ENCODE measurements at places on chromosomes 1 and 21. TPM values are rescaled to one million over a fixed set of nuclear protein-coding genes. Genes with fewer than 3 reads are reported as not detected.

The ADAM30 gene
- not detected for total RNA-seq

The SPRR2F gene
- total RNA-seq, result not detected

The IL19 gene
- not detected for total RNA-seq

The ANGPTL3 gene
- not detected for total RNA-seq

The FAM167B gene
- total RNA-seq, result not detected

The GJA5 gene
- total RNA-seq, result 4.1 TPM

The DLGAP3 gene
- 0.83 TPM for total RNA-seq

The PLA2G2F gene
- total RNA-seq, result not detected

GRCh38 chr1:23417570-23417969 is 7.0 kb downstream of the TCEA3 start:
- DNase-seq, result no peak

DNA sequence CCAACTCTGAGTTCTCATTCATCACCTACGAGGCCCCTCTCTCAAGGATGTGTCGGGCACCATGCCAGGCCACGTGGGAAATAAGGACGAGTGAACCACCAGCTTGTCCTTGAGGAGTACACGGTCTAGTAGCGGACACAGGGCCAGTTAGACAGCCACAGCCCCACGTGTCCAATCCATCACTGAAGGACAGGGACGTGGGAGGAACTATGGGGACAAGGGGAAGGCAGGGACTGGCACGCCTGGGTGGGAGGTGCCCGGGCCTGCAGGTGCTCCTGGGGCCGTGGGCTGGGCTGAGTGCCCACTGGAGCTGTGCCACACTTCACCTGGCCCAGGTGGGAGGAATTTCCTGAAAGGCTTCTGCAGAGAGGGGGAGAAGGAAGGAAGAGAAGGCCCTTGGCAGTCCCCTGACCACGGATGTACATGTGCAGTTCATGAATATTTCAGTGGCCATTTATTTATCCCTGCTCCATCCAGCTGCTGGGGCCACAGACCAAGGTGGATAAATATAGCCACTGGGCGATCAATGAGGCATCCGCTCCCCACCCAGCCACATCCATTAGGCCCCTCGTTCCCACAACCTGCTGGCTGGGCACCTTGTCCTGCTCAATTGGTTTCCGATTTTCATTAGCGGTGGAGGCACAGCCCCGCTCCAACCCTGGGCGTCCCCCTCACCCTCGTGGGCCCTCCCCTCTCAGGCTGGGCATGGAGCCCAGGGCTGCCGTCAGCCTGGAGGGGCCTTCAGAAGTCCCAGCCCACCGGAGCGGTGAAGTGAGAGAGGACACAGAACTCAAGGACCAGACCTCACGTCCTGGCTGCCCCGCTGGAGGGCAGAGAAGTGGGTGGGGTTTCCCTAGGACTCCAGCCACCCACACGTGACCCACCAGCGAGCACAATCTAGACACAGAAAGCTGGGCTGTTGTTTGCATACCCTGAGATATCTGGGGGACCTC is 59.5 kb downstream of the CASZ1 start:
- DNase-seq, result no peak

DNA sequence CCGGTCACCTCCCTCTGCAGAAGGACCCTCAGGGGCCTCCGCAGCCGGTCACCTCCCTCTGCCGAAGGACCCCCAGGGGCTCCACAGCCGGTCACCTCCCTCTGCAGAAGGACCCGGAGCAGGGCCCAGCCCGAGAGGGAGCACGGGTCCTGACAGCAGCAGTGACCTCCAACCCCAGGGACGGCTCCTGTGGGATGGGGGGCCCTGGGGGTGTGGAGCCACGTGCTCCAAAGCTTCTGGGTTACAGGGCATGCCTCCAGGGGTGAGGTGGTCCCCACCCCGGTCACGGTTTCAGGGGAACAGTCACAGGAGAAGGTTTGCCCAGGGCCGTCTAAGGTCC is 40.3 kb downstream of the SLC19A1 start:
- DNase-seq, result no peak

DNA sequence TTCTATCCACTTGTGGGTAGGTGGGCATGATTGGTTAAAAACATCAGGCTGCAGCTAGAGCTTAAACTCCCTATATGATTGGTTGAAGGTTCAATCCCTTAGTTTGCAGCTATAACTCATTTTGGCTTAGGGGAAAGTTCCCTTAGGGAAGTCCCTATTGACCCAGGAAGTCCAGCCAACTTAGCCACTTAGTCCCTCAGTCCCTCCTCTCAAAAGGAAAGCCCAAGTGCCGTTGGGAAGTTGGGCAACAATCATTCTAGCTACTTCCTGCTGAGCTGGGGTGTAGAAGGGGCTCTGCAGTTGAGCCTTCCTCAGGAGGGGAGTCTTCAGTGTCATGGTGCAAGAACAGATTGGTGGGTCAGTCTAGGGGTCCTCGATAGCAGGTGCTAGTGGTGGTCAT is 12.2 kb downstream of the MSTO1 start:
- DNase-seq, result no peak

GRCh38 chr1:119988306-119989062 is 81.0 kb downstream of the NOTCH2 start:
- no peak for DNase-seq

- DNase-seq, result no peak
Observed at GRCh38 chr1:93989601-93990000, 80.4 kb upstream of the GCLM start.

DNA sequence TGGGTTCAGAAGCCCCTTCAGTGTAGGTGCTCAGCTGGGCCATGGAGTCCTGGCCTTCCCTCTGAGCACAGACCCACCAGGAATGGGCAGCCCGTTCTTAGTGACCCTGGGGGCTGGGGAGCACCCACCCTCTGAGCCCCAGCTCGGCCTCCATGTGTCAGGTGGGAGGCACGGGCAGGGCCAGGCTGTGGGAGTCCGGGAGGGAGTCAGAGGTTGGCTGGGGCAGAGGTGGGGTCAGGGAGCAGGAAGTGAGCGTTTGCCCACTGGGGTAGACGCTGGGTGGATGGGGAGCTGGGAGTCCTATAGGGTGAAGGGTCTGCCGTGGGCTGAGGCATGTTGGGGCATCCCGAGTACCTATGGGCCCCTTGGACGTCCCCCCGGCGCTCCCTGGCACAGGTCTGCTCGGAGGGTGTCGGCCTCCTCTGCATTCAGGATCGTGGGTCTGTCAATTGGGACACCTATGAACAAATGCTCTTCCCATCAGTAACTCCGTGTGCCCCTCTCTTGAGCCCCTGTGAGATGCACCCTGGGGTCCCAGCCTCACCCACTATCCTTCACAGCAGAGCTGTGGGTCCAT is 30.5 kb downstream of the COL18A1 start:
- DNase-seq, result no peak

DNA sequence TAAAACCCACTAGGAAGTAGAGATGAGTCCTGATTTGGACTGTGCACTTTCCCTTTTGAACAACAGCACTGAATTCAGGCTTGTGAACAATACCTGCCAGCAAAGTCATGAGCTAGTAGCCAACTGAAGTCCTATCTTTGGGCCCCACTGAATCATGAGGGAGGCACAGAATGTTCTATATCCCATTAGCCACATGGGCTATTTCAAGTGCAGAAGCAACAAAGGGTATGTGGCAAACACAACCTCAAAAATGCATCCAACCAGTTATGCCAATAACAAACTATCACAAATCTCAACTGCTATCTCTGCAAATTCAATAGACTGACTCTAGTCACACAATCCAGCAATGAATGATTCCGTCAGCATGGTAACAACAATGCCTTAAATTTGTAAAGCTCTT is 276.0 kb downstream of the MRPL39 start:
- DNase-seq, result no peak

DNA sequence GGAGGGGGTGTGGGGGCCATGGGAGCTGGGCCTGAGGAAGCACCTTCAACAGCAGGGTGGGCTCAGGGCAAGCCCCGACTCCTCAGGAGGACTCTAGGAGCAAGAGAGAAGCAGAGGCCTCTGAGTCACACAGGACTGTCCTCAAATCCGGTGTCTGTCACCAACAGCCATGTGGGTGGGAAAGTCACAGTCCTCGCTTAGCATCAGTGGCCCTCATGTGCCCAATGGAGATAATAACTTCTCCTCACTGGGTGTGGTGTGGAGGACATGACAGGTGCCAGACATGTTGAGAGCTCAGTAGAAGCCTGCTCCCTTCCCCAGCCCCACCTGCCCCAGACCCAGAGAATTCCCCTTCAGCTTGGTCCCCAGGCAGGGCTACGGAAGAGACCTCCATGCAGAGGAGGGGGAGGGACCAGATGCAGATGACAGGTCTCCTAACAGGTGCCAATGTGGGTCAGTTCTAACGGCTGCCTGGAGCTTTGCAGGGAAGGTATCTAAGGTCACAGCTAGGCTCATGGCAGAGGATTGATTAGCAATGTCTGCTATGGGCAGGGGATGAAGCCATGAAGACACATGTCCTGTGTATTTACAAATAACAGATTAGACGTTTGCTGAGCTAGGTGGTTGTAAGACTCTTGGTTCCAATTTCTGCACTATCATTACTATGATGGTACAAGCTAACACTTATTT is 30.2 kb downstream of the TTC39A start:
- DNase-seq, result no peak

DNA sequence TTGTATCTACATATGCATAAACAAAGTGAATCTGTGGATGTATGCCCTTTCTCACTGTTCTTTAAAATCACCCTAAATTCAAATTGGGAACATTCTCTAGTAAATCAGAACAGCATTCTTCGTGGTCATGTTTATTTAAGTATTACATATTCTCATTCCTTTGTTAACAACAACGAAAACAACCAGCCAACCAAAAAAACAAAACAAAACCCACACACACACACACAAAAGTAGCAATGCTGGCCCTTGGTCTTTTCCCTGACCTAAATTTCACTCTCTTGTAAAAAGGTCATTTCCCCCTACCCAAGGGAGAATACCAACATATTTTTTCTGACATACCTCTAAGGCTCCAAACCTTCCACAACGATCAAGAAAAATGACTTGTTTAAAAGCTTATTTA is 102.6 kb downstream of the NRIP1 start:
- no peak for DNase-seq

- no peak for DNase-seq
Observed at GRCh38 chr1:171141688-171142415, 43.2 kb upstream of the FMO2 start.

GRCh38 chr1:168333562-168334276 is 53.0 kb downstream of the TBX19 start:
- no peak for DNase-seq

GRCh38 chr1:67759692-67760029 is 73.6 kb downstream of the GNG12 start:
- DNase-seq, result no peak

- no peak for DNase-seq
Observed at GRCh38 chr21:42391297-42391696, 4.6 kb downstream of the TMPRSS3 start.

DNA sequence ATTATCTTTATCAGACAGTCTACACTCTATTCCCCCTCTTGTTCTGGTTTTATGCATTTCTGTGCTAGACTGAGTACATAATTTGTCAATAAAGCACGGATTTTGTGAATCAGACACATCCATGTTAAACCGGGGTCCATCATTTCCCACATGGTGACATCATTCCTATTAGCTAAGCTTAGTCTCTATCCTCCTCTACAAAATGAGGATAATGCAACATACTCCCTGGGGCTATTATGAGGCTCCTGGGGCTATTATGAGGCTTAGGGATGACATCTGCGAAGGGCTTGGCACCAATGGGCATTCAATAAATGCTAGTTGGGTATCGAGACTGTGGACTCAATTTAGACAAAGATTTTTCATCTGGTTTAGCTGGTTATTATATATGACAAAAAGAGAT is 25.1 kb upstream of the APP start:
- no peak for DNase-seq

DNA sequence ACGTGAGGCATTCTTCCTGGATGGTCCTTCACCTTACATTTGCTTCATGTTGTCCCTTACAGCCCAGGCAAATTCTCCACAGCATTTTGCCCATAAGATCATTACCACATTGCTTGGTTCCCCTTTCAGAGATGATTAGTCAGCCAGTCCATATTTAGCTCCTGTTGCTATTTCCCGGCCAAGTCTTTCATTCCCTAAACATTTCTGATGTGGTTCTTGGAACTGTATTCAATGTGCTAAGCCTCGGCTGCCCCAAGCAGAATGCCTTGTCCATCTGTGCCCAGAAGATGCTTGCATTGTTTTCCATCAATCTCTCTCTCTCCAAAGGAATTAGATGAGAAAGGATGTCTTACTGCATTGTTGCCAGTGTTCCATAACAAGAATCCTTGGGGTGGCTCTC is 420.9 kb upstream of the CAMK1G start:
- DNase-seq, result no peak

GRCh38 chr1:109796484-109797302 is 33.0 kb upstream of the EPS8L3 start:
- peak; percentile 49 for DNase-seq

DNA sequence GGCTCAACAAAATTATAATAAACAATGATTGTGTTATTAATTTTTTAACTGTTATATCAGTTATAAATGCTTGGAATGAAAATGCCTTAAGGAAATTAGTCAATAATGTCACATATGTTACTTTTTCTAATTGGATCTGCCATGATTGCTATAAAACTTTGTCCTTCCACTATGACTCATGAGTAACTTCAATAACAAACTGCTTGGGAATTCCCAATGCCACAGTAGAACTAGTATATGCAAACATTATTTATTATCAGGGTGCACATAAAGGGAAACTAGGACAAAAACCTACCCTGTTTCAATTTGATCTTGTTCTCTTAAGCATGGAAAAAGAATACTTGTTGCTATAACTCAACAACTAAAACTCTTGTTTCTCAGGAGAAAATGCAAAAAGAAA is 59.1 kb upstream of the PDC start:
- DNase-seq, result no peak

- DNase-seq, result no peak
Observed at GRCh38 chr1:198087831-198088230, 69.0 kb upstream of the NEK7 start.

- DNase-seq, result no peak
Observed at GRCh38 chr1:193498088-193498655, 311.8 kb upstream of the B3GALT2 start.

GRCh38 chr1:67771152-67771551 is 62.1 kb downstream of the GNG12 start:
- DNase-seq, result peak; percentile 85

DNA sequence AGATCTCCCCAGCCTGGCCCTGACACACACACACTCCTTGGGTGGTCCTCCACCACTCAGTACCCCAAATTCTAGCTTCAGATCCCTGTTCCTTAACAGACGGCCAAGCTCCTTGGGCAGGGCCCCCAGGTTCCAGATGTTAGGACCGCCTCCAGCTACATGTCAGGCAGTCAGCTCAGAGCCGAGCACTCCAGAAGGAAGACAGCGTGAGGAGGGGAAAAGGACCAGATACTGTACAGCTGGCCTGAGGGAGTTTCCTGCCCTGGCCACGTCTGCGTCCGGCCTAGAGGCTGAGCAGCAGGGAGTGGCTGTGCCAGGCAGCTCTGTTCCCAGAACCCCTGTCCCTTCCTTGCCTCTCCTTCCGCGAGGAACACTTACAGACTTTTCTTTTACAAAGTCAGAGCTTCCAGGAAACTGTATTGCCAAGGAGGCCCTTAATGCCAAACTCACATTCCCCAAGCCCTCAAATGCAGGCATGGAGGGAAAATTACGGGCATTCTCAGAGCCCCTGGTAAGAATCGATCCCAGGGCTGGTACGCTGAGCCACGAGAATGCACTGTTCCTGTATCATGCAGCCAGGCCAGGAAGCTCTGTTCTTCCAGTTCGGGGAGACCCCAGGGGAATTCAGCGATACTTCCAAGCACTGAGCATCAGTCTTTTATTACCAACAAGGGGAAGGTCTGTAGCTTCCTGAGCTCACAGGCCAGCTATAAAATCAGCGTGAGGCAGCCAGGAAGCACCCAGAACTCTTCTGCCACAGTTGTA is 45.2 kb upstream of the CNTN2 start:
- DNase-seq, result no peak

Data from Peyer's patch (tissue), 4 donors.